ENCODE measurements at places on chromosomes 1 and 21.

GRCh38 chr1:59892841-59893811 lies 33.4 kb downstream of the CYP2J2 start:
- no peak for DNase-seq

- DNase-seq, result no peak
Measured at GRCh38 chr21:45748593-45748992, 105.1 kb downstream of the PCBP3 start.

DNA sequence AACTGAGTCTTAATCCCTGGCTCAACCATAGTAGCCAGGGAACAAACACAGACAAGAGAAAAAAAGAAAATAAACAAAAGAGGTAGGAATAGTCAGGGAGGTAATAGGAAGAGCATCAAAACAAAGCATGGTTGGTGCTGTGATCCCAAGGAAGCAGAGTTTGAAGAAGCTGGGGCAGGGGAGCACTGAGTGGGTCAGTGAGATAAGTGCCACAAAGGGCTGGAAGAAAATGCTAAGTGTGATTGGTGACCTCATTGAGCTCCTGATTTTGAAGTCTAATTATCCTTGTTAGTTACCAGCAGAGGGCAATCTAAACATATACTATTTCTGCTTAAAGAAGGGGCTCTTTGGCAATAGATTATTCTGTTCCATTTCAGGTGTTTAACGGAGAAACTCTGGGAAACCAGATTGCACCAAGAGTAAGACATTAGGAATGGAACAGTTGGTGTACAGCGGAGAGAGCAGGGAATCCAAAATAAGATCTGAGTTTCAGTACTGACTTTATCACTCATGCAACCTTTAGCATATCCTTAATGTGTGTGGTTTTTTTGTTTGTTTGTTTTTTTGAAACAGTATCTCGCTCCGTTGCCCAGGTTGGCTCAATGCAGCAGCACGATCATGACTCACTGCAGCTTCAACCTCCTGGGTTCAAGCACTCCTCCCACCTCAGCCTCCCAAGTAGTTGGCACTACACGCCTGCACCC lies 30.7 kb upstream of the KIAA1614 start:
- DNase-seq, result no peak

GRCh38 chr1:178704833-178705232 lies 20.2 kb upstream of the RALGPS2 start:
- no peak for DNase-seq

DNA sequence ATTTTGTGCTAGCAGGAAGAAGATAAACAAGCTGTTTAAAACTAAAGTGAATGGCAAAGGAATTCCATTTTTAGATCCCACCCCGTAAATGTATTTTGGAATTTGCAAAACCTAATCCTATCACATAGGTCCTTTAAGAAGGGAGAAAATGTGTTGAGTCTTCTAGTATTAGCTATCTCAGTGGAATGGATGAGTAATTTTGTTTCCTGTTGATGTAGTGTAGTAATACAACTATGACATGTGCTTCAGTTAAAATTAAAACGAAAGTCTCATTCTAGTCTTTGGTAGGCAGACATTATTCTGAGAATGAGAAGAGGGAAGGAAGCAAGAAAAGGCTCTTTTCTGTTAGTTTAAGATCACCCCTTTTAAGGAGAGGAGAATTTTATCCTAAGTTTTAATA lies 265.9 kb upstream of the C1orf105 start:
- no peak for DNase-seq
